Chondrocyte (in vitro differentiated cells): ENCODE measurements at places on chromosomes 1 and 21.
A peak's percentile ranks its signal among the peaks of the same experiment; 100 is the strongest.

GRCh38 chr1:220251272-220251671, 21.0 kb downstream of the RAB3GAP2 start:
- DNase-seq, result no peak

DNA sequence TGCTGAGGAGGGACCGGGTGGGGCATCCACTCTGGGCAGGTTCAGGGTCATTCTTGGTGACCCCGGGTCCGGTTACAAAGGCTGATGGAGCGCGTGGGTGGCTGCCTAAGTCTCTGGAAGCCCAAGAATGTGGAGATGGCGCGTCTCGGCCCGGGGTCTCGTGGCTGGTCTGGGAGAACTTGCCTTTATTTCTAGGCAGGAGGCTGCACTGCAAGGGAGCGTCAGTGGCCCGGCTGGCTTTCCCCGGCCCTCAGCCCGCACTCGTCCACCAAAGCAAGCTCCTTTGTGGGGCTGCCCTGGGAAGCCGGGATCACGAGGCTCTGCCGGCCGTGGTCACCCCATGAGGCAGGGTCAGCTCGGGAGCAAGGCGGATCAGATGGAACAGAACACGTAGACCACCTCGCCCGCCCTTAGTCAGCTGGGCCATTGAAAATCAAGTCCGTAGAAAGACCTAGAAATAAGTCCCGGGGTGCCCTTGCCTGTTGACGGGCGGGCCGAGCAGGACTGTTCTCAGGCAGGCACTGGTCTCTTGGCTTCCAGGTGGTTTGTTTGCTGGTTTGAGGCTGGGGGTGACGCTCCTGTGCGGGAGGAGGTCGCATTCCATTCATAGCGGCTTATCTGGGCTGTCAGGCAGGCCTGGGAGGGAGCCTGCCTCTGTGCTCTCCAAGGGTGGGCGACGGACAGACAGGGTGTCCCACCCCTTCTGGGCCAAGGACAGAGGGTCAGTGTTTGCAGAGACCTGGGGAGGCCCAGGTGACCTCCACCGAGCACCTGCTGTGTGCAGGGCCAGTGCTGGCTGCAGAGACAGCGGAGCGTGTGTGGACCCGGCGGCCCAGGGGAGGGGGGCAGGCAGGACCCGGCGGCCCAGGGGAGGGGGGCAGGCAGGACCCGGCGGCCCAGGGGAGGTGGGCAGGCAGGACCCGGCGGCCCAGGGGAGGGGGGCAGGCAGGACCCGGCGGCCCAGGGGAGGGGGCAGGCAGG, 25.8 kb downstream of the COL18A1 start:
- no peak for DNase-seq

- DNase-seq, result no peak
Observed at GRCh38 chr1:2646837-2647236, 14.0 kb upstream of the MMEL1 start.

- DNase-seq, result no peak
Observed at GRCh38 chr21:26448751-26449150, 124.3 kb downstream of the CYYR1 start.

DNA sequence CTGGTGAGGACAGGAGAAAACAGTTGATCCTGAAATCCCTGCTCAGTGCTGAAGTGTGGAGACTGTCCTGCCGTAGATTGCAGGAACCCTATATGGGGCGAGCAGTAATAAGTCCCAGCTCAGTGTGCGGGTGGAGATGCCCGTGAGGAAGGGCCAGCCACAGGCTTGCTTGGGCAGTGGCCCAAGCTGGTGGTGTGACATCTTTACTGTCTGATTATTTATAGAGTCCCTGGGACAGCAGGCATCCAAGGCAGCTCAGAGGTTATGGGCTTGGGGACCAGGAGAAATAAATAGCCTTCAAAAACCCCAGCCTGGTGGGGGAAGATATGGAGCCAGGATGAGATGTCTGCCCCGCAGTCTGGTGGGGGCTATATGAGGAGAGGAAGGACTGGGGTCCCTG, 170.7 kb upstream of the POU3F1 start:
- no peak for DNase-seq

DNA sequence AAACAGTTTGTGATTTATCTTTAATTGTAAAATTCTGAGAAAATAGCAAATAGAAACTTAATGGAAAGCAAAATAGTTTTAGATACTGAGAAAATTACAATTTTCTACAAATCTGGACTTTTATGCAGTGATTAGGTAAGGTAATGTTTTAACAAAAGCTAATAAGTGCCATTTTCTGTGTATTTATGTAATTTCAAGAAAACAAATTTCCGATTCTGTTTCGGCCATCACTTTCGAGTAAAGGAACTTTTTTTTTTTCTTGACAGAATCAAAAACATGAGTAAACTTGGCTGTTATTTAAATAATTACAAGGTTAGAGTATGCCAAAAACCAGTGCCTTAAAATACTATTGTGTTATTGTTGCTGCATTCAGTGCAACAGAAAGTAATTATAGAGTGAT, 280.4 kb upstream of the C1orf105 start:
- no peak for DNase-seq

GRCh38 chr21:45010860-45011259, 63.5 kb upstream of the ADARB1 start:
- DNase-seq, result peak; percentile 63
